ENCODE measurements at places on chromosomes 1 and 21.

GRCh38 chr1:28115267-28115666 lies 26.9 kb upstream of the EYA3 start:
- peak; percentile 46 for DNase-seq

GRCh38 chr21:25494804-25495203 lies 112.5 kb downstream of the MRPL39 start:
- no peak for DNase-seq

- DNase-seq, result no peak
These were observed 9.1 kb downstream of the NFIA start for GRCh38 chr1:61091455-61091854.

GRCh38 chr1:23643736-23644554 lies 47.7 kb upstream of the RPL11 start:
- no peak for DNase-seq

DNA sequence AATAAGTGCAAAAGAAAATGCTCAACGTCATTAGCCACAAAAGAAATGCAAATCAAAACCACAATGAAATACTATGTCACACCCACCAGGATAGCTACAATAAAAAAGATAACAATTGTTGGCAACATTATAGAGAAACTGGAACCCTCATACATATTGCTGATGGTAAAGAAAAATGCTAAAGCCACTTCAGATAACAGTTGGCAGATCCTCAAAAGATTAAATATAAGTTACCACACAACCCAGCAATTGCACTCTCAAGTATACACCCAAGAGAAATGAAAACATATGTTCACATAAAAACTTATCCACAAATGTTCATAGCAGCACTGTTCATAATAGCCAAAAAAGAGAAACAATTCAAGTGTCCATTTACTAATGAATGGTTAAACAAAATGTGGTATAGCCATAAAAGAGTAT lies 20.7 kb downstream of the TRIM33 start:
- DNase-seq, result no peak

GRCh38 chr1:226772446-226773139 lies 33.5 kb upstream of the ITPKB start:
- no peak for DNase-seq

GRCh38 chr1:219310181-219310728 lies 136.6 kb downstream of the LYPLAL1 start:
- DNase-seq, result no peak

GRCh38 chr1:159088050-159088449 lies 11.5 kb upstream of the AIM2 start:
- DNase-seq, result no peak

GRCh38 chr1:67969446-67969845 lies 81.0 kb downstream of the DIRAS3 start:
- DNase-seq, result no peak

DNA sequence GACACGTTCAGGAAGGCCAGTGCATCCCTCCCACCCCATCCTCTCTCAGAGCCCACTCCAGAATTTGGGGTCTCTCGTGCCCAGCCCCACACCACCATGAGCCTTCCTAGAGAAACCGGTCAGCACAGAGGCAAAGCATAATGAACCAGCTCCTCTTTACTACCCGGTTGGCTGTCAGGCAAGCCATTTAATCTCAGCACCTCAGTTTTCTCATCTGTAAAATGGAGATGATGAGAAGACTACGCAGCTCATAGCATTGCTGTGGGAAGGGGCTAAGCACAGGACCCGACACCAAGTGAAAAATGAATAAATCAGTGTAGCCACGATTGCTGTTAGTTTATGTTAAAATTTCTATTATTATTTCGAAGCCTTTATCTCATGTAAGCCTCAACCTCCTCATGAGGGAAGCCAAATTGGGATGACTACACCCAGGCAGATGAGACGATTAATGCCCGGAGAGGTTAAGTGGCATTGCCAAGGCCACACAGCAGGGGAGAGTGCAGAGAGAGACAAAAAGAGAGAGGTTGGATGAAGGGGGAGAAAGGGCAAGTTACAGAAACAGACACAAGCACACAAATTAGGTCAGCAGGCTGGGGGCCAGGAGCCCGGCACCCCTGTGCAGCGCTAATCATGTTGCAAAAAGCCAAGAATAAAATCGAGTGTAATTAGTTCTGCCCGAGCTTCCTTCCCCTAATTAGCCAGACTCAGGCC lies 25.7 kb downstream of the SDC3 start:
- DNase-seq, result no peak

DNA sequence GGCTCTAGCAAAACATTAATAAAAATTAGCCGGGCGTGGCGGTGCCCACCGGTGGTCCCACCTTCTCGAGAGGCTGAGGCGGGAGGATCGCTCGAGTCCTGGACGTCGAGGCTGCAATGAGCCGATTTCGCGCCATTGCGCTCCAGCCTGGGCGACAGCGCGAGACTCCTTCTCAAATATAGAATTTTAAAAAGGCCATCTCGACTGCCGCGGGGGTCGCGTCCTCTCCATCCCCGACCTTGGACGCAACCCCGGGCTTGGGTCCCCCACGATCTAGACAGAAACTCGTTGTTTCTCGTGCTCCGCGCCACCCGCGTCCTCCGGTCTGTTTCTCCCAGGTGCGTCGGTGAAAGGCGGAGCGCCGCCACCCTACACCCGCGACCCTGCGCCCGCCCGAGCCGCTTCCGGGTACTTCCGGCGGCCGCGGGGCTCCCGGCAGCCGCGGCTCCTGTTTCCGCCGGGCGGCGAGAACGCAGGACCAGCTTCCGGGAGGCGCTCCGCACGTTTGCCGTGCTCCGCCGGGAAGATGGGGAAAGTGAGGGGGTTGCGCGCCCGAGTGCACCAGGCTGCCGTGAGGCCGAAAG lies at the start of gene SLX9:
TSS of gene SLX9 (plus strand) at position 498 of the 584 bp plus-strand sequence. CDS start at position 527, 29 bp downstream.
- DNase-seq, result peak; percentile 78

DNA sequence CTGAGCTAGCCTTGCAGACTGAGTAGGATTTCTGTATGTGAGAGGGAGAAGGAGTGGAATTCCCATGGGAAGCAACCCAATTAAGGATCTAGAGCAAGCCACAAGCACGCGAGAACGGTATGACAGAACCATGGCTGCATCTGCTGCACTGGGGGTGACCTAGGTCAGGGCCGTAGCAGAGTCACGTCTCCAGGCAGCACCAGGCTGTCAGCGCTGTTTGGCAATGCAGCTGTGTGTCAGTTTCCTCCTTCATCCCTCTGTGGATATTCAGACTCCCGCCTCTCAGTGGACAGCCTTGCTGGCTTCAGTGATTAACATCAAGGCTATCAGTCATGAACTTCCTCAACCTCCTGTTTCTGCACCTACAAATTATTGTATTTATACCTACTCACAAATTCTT lies 118.1 kb upstream of the PPP2R5A start:
- no peak for DNase-seq

- DNase-seq, result no peak
These were observed 32.5 kb downstream of the VN1R5 start for GRCh38 chr1:247288341-247288740.

- DNase-seq, result no peak
These were observed 49.6 kb upstream of the HOOK1 start for GRCh38 chr1:59765011-59765730.

DNA sequence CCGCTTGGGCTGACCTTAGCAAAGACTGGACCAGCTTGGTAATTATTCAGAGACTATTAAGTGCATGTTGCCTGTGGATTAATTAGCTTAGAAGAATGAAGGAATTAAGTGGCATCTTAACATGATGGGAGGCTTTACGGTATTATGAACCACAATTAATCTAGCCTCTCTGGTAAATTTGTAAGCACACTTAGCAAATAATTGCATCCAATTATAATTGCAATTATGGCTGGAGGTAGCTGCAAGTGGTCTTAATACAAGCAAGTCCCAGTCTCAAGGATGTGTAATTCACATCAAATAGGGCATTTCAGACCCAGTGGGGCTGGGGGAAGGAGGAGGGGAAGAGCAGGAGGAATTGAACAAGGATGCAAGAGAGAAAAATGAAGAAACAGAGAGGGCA lies 151.6 kb downstream of the CNIH3 start:
- no peak for DNase-seq

- DNase-seq, result peak; percentile 48
These were observed 60.7 kb upstream of the ATP5PO start for GRCh38 chr21:33976082-33977016.

DNA sequence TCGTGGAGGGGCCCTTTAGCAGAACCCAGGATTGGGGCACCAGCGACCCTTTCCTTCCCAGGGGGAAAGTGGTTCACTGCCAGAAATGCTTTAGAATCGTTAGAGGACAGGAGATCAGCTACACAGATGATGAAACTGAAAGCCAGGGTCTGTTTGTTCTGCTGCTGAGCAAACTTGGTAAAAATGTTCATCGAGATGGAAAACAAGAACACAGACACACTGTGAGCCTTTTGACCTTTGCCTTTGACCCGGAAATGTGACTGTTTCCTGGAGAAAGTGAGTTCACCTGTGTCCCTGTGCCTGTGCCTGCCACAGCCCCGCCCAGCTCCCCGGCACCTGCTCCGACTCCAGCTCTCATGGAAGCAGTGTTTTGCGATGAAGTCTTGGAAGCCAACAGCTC lies 234.3 kb downstream of the CAMTA1 start:
- no peak for DNase-seq

DNA sequence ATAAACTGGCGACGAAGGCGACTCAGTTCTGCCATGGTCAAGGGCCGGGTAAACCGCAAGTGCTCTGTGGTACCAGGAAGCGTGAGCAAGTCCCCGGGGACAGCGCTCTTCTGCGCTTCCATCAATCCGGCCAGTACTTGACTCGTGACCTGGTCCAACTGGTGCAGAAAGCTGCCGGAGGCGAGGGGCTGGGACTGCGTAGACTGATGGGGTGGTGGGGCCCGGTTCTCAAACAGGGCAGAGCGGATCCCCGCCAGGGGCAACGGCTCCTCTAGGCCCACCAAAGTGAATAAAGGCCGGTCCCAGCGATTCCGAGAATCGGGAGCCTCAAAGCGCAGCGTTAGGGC lies 852 bp downstream of the KTI12 start:
- DNase-seq, result no peak

- DNase-seq, result no peak
These were observed 58.3 kb downstream of the ERG start for GRCh38 chr21:38439957-38440356.

- DNase-seq, result no peak
These were observed 48.6 kb downstream of the PRKACB start for GRCh38 chr1:84192681-84193080.

DNA sequence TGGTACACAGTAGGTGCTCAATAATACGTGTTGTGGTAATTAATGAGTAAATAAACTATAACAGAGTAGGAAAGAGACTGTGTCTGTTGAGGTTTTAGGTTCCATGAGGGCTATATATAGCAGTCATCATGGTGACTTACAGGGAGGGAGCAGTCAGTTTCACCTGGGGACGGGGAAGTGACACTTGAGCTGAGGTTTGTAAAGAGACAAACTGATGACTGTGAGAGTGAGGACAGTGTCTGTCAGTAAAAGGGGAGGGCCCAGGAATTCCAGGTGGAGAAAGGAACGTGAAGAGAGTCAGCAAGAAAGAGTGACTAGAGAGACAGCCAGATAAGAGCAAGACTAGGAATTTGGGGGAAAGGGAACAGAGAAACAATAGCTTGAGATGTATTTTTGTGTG lies 30.2 kb downstream of the ABCA4 start:
- no peak for DNase-seq

GRCh38 chr1:6006882-6007281 lies 14.7 kb upstream of the NPHP4 start:
- DNase-seq, result no peak

DNA sequence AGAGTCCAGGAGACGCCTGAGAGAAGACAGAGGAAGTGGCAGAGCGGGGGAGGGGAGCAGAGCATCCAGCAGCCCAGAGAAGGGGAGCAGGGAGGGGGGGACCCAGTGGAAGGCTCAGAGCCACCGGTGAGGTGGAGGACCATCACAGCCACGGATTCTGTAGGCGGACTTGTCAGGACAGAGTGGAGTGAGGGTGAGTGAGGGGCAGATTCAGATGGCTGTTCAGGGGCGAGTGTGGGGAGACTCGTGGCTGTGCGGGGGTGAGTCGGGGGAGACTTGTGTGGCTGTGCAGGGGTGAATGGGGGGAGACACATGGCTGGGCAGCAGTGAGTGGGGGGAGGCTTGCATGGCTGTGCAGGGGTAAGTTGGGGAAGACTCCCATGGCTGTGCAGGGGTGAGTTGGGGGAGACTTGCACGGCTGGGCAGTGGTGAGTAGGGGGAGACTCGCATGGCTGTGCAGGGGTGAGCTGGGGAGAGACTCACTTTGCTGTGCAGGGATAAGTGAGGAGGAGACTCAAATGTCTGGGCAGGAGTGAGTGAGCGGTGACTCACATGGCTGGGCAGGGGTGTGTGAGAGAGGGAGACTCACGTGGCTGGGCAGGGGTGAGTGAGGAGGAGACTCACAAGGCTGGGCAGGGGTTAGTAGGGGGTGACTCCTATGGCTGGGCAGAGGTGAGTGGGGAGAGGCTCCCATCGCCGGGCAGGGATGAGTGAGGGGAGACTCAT lies 56.8 kb upstream of the ABCG1 start:
- DNase-seq, result no peak

All from activated T-helper 1 cell treated with anti-CD3 and anti-CD28 coated beads, Interleukin-12 subunit alpha, Interleukin-12 subunit beta, Interleukin-2, Interleukin-4 antibody, amounts not matched to agents 30 ng/mL and 10 ng/mL and 1 ng/mL, durations not matched to agents 14 hours and 24 hours and 36 hours (primary cell).